ENCODE measurements at places on chromosomes 6 and 20. TPM values are rescaled to one million over a fixed set of nuclear protein-coding genes. Genes with fewer than 3 reads are reported as not detected.
A peak's percentile ranks its signal among the peaks of the same experiment; 100 is the strongest.

DNA sequence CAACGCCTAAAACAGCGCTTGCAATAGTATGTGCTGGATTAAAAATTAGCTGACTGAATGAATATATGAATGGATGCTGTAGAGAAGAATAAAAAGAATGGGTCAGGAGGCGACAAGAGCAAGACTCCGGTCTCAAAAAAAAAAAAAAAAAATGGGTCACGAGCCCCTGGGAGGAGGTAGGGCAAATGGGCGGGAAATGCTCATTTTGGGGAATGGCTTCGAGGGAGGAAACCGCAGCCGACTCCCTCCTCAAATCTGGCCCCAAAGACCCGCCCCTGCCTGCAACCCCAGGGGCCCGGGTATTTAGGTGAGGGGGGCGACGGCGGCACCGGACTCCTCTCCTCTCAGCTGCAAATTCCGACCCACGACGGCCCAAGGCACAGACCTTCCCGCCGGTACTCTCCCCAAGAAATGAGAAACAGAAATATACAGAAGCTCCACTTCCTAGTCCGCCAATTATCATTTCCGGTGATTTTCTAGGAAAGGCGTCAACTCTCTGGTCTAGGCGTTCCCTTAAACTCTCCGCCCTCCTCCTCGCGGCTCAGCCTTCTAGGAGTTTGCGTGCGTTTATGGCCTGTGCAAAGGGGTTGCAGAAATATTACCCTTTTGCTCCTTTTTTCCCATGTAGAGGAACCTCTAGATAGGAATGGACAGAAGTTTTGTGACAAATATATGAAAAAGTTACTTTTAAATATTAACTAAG, at the start of gene ZNF311:
Gene ZNF311, minus strand, starts transcription at position 133 of the 703 bp plus-strand sequence. CDS start 1,361 bp downstream, outside the sequence.
- DNase-seq: peak; percentile 85

DNA sequence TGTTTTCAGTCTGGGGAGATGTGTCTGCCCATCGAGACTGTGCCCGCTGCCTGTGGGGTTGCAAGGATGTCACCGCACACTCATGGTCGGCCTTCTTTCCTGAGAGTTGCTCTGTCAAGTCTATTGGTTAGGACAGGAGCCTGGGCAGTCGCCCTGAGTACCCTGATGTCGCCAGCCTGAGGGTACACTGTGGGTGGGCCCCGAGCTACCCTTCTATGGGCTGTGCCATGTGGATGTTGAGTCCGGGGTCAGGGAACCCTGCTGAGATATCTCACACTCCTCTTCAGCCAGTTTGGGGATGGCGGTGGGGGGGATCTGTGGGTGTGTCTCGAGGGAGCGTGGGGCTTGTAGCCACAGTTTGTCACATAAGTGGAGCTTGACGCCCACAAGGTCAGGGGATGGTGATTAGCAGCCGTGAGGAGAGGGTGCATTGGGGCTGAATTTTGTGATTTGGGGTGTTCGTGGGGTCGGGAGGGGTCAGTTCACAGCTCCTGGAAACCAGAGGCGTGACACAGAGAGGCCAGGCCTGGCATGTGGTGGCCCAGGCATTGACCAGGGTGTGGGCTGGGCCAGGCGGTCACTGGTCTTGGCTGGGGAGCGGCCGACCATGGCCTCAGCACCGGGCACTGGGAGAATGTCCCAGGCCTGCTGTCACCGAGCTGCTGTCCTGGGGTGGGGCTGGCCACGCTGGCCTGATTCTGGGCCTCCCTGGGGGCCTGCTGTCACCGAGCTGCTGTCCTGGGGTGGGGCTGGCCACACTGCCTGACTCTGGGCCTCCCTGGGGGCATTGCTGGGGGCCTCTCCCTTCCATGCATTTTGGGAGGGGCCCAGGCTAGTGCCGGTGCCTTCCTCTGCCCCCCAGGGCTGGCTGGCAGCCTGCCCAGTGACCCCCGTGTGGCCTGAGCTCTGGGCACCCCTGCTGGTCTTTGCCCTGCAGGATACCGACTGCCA, 1.6 kb upstream of the NPBWR2 start:
- DNase-seq: no peak

DNA sequence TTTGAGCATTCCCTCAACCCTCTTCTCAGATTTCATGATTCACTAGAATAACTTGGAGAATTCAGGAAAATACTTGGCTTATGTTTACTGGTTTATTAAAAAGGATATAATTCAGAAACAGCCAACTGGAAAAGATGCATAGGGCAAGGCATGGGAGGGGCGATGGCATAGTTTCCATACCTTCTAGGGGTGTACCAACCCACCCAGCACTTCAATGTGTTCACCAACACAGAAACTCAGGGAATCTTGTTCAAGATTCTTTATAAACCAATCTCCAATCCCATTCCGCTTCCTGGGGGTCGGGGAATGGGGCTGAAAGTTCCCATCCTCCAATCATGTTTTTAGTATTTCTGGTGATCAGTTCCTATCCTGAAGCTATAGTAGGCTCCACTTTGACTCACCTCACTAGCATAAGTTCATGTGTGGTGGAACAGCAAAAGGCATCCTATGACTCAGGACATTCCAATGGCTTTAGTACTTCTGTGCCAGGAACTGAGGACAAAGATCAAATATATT, 164.4 kb downstream of the SIM1 start:
- peak; percentile 98 for DNase-seq

GRM4 gene
- total RNA-seq: not detected

SLC2A10 gene
- 23.4 TPM for total RNA-seq

All from RPMI7951 (cell line).